ENCODE measurements at places on chromosomes 7 and 10.

GRCh38 chr7:78396210-78396609, 597.6 kb downstream of the PHTF2 start:
- no peak for DNase-seq

DNA sequence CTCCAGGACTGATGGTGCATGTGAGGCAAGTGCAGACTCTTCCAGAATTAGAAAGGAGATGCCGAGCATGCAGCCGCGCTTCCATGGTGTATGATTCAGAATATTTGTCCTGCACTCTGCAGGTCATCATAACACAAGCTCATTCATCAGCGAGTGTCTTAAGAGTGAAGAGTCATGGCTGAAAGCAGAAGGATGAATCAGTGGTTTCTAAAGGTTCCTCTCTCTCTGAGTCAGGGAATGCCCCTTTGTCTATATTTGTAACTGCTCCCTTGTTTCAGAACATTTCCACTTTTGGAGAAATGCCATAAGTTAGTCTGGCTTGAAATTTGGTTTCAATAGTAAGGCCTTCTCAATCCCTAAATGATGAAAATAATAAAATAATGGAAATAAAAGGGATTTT, 52.3 kb downstream of the HECW1 start:
- peak; percentile 31 for DNase-seq

- peak; percentile 72 for DNase-seq
Measured at GRCh38 chr10:101000915-101001658, 1.5 kb downstream of the LZTS2 start.

DNA sequence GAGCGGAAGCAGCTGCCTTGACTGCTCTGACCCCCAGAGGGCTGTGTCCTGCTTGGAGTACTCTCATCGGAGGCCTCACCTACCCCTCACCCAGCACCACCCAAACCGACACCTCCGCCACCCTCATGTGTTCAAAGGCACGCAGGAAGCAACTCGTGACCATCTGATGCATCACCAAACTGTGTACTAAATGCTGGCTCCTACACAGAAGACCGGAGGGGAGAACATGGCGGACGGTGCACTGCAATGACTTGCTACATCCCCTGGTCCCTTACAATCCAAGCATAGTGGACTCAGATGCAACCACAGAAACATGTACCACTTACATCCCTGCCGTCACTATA, 3.4 kb downstream of the PDAP1 start:
- DNase-seq, result no peak

DNA sequence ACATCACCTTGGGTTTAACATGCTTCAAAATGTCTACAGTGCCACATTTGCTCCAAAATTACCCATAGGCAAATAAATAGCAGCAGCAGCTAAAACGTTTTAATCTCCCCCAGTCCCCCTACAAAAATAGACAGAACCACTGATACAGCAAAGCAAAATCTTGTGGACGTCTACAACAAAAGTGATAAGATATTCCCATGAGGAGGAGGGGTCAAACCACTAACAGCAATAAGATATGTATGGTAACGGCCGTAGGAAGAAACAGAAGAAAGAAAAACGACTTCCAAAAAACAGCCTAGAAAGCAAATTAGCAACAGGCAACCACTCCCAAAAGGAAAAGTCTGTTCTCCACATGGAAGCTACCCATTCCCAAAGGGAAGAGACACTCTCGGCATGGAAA, 34.5 kb upstream of the ST8SIA6 start:
- DNase-seq, result no peak

DNA sequence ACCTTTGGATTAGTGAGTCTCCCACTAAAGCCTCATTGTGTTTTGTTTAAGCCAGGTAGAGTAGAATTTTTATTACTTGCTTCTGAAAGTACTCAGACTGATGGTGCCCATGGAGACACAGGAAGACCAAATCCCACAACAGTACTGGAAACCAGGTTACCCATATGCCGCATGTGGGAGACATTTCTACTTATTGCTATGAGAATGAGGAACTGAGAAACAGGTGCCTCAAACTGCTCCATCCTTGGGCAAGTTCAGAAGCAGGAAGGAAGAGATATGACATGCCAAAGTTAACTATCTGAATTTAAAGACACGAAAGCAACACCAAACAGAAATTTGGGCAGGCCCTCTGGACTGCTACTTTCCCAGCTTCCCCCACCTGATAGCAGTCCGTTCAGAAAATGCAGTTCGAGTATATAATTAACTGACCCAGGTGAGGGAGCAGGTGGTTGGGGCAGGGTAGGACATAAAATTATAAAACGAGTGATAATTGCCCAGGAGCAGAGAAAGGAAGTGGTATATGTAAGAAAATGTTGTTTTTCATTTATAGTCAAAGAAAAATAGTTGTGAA, 382.3 kb upstream of the MTPN start:
- DNase-seq, result no peak

All from midbrain (tissue), 1 donor.